ENCODE measurements at places on chromosomes 7 and 10. TPM values are rescaled to one million over a fixed set of nuclear protein-coding genes. Genes with fewer than 3 reads are reported as not detected.

Gene CNPY1
- not detected for total RNA-seq

Gene ACTR3C
- 2.9 TPM for total RNA-seq

Gene GCK
- total RNA-seq: 2.1 TPM

Gene GPR26
- not detected for total RNA-seq

Gene ACSM6
- not detected for total RNA-seq

Gene BTBD16
- not detected for total RNA-seq

Gene CRYGN
- total RNA-seq: 0.90 TPM

Gene AKR1D1
- not detected for total RNA-seq

Gene FAM3C
- 19.1 TPM for total RNA-seq

Gene GALNT17
- not detected for total RNA-seq

Gene GPR146
- total RNA-seq: 5.6 TPM

GRCh38 chr10:50511492-50512213 is 112.1 kb downstream of the SGMS1 start:
- no peaks in the 10 kb centered on the region for H3K27me3 ChIP-seq
- H3K4me1 ChIP-seq: peaks cover 72% of the 10 kb centered on the region
- peak; percentile 54 for DNase-seq
- peak overlapping the region; percentile 47 for H3K27ac ChIP-seq
- no peaks in the 10 kb centered on the region for H3K36me3 ChIP-seq
- H3K4me3 ChIP-seq: no peak overlapping the region

DNA sequence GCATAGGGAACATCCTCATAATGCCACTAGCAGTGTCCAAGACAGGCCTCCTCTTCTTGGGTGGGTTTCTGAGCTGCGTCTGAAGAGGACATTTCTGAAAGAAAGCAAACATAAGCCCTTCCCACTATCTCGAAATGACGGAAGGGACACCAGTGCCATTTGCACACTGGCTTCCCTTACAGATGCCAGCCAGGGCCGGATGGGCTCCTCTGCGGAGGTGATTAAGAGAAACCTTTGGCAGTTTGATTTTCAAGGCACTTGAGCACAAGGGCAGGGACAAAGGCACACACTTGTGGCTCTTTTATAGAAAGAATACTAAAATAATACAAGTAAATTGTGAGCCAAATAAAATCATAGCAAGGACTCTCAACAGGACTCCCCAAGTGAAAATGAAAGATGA is 106.6 kb upstream of the CELF2 start:
- H3K27me3 ChIP-seq: peaks cover 13% of the 10 kb centered on the region
- H3K36me3 ChIP-seq: no peaks in the 10 kb centered on the region
- no peaks in the 10 kb centered on the region for H3K4me1 ChIP-seq
- H3K4me3 ChIP-seq: no peak overlapping the region

DNA sequence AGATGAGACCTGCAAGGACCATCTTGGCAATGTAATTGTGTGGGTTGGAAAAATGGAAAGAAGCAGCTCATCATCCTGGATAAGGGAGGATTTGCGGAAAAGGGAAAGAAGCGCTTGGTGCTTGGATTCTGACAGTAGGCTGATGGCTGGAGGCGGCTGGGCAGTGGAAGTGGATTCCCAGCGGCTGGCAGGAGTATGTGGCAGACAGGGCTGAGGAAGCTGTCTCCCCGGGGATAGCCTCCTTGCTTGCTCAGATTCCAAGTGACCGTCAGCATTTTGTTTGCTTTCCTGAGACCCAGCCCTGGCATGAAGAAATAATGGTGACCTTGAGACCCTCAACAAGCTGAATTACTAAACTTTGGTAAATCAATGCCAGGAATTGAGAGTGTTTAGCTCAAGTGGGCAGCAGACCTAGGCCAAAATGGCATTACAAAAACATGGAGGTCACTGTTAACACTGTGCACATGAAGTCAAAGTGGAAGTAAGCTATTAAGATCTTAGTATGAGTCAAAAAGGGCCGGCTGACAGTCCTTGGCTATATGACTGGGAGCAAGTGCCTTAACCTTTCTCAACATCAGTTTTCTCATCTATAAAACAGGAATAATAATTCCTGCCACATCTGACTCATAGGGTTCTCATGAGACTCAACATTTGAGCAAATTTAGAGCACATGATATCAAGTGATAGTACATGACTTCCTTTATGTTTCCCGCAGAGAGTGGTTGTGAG is 21.3 kb downstream of the SLC25A28 start:
- H3K36me3 ChIP-seq: no peaks in the 10 kb centered on the region
- no peak for DNase-seq
- H3K4me1 ChIP-seq: no peaks in the 10 kb centered on the region
- H3K27ac ChIP-seq: no peak overlapping the region

GRCh38 chr10:101066146-101066895 is 4.5 kb downstream of the KAZALD1 start:
- H3K4me3 ChIP-seq: peak overlapping the region; percentile 51
- H3K27ac ChIP-seq: no peak overlapping the region
- H3K36me3 ChIP-seq: no peaks in the 10 kb centered on the region
- peak; percentile 72 for DNase-seq
- peaks cover 43% of the 10 kb centered on the region for H3K27me3 ChIP-seq

DNA sequence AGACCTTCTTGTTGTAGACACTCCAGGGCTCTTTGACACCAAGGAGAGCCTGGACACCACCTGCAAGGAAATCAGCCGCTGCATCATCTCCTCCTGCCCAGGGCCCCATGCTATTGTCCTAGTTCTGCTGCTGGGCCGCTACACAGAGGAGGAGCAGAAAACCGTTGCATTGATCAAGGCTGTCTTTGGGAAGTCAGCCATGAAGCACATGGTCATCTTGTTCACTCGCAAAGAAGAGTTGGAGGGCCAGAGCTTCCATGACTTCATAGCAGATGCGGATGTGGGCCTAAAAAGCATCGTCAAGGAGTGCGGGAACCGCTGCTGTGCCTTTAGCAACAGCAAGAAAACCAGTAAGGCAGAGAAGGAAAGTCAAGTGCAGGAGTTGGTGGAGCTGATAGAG is 5.5 kb downstream of the GIMAP7 start:
- peak overlapping the region; percentile 97 for H3K27ac ChIP-seq
- H3K4me1 ChIP-seq: peaks cover 37% of the 10 kb centered on the region
- peak; percentile 66 for DNase-seq
- H3K4me3 ChIP-seq: peak overlapping the region; percentile 98

GRCh38 chr10:121583258-121583657 is 15.0 kb downstream of the FGFR2 start:
- H3K4me3 ChIP-seq: no peak overlapping the region
- DNase-seq: no peak
- no peak overlapping the region for H3K27ac ChIP-seq

GRCh38 chr7:43535031-43535451 is 47.9 kb upstream of the STK17A start:
- H3K27ac ChIP-seq: no peak overlapping the region
- H3K4me1 ChIP-seq: no peaks in the 10 kb centered on the region
- no peak for DNase-seq
- H3K4me3 ChIP-seq: no peak overlapping the region
- no peaks in the 10 kb centered on the region for H3K36me3 ChIP-seq

- H3K4me1 ChIP-seq: peaks cover 74% of the 10 kb centered on the region
- H3K27me3 ChIP-seq: no peaks in the 10 kb centered on the region
- peak overlapping the region; percentile 94 for H3K27ac ChIP-seq
- peaks cover 60% of the 10 kb centered on the region for H3K36me3 ChIP-seq
- DNase-seq: peak; percentile 90
Measured at GRCh38 chr7:21939136-21939857, 6.4 kb downstream of the CDCA7L start.

DNA sequence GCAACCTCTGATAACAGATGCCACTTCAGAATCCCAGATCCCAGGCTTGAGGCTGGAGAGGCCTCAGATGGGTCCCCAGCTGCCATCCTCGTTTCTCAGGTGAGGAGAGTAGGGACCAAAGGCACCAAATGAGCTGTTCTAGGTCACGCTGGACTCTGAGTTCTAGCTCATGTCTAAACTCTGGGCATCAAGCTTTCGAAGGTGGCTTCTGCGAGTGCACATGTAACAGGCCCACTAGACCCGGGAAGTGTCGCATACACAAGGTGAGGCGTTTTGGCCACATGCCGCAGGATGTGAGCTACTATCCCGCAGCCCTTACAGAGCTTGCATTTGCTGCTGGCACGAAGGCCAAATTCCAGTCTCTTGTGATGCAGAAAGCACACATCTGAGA is 355.1 kb upstream of the SHH start:
- no peak for DNase-seq
- H3K4me3 ChIP-seq: no peak overlapping the region

All from activated CD8-positive, alpha-beta T cell treated with anti-CD3 and anti-CD28 coated beads for 36 hours (primary cell).